ENCODE measurements at places on chromosomes 4 and X.

- DNase-seq, result no peak
Measured at GRCh38 chr4:80086296-80086695, 13.3 kb upstream of the ANTXR2 start.

GRCh38 chr4:83569987-83570386 lies 34.1 kb downstream of the GPAT3 start:
- DNase-seq, result no peak

DNA sequence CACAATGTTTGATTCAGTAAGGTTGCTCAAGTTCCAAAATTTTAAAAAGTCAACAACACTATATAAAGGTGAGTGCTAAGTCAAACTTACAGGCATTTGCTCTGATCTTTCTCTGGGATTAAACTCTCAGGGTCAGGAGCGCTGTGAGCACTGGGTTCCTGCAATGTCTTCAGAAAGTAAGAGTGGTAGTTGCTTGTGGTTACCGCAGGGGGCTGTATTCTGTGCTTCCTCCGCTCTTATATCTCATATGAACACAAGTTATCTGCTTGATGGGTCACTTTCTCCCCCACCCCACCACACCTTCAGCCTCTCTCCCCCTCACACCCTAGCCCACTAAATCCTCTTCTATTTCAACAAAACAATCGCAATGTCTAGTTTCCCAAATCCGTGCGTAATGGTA lies 116.4 kb upstream of the IGSF1 start:
- DNase-seq, result no peak

GRCh38 chrX:40542208-40542607 lies 38.6 kb upstream of the ATP6AP2 start:
- DNase-seq, result no peak

DNA sequence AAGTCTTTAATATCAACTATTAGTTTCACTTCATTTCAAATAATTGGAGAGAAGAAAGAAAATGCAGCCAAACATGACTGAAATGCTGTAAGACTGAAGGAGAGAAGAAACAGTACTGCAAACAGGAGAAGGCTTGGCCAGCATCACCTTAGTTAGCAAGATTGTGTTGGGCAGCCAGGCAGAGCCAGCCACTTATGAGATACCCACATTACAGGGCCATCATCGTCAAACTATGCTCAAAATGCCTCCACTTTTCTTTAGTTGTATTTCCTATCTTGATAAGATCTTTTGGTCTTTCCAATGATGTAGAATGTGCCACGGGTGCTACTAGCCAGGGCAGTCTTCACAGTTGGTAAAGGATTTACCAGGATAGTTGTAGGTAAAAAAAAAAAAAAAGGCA lies 10.9 kb upstream of the IRF2 start:
- DNase-seq, result no peak

GRCh38 chr4:107740950-107741701 lies 21.1 kb upstream of the PAPSS1 start:
- no peak for DNase-seq

Data from stimulated activated CD8-positive, alpha-beta memory T cell treated with anti-CD3 and anti-CD28 coated beads, Interleukin-4, amount 100 ng/mL, for 1 hour (primary cell).